ENCODE measurements at places on chromosomes 1 and 21.

DNA sequence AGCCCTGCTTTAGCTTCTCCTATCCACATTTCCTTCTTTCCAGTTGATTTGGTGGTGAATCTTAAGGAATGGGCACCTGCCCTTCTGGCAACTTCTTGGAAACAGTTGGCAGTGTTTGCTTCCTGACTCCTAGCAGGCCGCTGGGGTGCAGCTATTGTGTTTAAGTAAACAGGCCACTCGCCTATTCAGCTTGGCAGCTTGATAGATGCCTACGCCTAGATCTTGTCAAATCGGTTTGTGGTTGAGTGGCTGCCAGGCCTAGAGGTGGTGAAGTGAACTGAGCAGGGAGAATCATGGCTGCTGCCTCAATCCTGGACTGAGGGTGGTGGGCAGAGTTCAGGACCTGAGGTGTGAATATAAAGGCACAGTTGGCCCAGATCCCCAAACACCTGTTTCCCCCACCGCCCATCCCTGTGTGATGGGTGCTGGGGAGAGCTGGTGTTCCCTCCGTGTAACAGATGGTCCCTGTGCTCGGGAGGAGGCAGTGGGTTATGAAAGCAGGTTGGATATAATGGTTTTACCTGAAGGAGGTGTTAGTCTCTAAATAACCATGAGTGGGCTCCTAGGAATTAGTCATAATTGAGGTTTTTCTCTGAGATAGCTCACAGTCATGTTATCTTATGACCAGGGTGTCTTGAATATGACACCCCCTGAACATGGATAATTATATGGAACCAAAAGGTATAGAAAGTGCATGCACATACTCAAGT lies 940 bp upstream of the PLA2G2C start:
- DNase-seq = peak; percentile 69

DNA sequence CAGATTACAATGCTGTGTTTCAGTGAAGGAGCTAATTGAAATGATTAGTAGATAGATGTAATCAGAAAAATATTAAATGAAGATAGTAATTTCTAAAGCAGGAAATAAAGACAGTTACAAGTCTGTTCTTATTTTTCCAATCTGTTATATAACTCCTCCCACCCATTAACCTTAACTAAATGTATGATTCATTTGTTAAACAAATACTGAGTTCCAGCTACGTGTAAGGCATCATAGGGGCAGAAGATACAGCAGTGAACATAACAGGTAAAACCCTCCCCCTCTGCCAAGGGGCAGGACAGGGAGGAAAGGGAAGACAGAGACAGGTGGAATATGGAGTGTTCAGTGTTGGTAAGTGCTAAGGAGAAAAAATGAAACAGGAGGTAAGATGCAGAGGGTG lies at the start of gene FAM177B:
Gene FAM177B (plus strand): TSS at position 231 of the 400 bp plus-strand sequence. CDS start 9,344 bp downstream, outside the sequence.
- DNase-seq = no peak

- DNase-seq = no peak
These were observed 24.4 kb upstream of the DUSP23 start for GRCh38 chr1:159756397-159756796.

GRCh38 chr1:66439031-66439740 lies 94.8 kb upstream of the SGIP1 start:
- no peak for DNase-seq

DNA sequence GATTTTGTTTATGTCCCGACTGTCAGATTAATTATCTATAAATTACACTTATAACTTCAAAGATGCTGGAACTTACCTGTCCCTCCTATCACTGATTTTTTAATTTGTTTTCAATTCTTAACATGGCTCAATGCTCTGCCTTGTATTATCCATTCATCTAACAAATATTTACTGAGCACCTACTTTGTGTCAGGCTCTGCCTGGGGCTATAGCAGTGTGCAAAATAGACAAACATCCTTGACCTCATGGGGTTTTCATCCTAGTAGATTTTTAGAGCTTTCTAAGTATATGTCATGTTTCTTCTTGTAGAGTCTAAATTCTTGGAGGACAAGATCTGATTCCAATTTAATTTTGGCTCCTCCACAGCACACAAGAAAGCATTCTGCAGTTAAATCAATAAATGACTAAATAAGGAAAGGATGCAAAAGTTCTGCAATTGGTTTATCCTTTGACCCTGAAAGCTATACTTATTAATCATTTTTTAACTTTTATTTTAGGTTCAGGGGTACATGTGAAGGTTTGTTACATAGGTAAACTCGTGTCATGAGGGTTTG lies 10.8 kb upstream of the SMYD2 start:
- no peak for DNase-seq

- DNase-seq = no peak
These were observed 319.4 kb upstream of the NFIA start for GRCh38 chr1:60762911-60763310.

DNA sequence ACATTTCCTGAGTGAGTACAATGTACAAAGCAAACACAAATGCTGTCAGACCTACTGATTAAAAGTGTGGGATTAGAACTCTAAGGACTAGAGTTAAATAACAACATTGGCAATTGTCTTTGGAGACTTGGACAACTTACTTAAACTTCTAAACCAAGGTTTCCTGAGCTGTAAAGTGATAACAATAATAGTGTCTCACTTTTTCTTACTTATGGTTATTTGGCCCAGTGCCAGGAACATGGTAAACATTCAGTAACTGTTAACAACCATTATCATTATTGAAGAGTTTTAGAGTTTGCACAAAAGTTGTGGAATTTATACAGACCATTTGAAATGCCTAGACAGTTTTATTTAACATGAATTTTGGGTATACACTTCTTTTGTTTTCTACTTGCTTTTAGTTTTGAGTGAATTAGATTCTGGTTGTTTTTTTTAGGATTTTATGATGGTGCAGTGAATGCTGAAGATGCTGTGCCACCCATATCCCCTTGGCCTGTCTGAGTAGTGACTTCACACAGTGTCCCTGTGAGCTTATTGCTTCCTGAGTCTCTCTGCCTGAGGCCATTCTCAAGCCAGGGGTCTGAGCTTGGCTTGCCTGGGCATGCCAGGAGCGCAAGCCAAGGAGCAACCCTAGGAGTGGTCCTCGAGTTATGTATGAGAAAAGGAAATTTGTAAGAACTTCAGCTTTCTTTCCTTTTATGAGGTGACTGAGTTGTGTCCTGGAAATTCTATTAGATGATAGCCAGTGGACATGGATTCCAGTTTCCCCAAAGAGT lies 932.8 kb downstream of the TTLL7 start:
- no peak for DNase-seq
